ENCODE measurements at places on chromosomes 16 and 17.

- DNase-seq = no peak
These were observed 29.3 kb downstream of the MAPT start for GRCh38 chr17:45923511-45924268.

DNA sequence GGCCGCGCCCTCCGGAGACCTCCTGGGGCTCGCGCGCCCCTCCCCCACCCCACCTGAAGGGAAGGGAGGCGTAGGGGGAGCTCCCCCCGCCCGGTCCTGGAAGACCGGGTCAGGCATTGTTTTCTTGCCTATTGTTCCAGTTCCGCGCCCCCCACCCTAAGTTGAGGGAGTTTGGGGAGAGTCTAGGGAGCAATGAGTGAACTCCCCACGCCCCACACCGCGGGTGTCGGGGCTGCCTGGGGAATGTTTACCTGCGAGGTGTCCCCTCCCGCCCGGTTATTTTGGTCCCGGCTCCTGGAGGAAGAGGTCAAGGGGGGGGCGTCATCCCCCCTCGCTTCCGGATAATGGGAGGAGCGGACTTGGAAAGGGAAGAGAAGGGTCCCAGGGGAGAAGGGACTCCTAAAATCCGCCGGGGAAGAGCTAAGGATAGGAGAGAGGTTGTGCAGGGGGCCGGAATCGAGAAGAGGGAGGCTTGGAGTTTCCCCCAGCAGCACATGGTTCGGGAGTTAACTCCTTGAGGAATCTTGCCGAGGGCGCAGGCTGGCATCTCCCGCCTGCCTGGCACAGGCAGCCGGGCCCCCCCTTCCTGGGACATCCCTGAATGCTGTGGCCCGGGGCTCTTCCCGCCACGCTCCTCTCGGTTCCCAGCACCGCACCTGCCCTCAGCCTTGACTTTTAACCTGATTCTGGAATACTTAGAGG lies 881 bp downstream of the MLLT6 start:
- no peak for DNase-seq

DNA sequence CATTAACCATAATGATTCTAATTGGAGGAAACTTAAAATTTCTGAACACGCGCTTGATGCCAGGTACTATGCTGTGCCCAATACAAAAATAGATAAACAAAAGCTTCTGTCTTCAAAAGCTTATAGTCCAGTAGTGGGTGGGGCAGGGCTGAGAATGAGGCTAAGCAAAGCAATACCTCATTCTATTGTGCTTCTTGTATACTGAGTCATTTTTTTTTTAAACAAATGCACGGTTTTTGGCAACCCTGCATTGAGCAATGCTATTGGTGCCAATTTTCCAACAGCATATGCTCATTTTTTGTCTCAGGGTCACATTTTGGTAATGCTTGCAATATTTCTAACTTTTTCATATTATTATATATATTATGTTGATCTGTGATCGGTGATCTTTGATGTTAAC lies 34.7 kb upstream of the HNF1B start:
- no peak for DNase-seq

- DNase-seq = no peak
These were observed 409.8 kb downstream of the CDH11 start for GRCh38 chr16:64712026-64712425.
